ENCODE measurements at places on chromosomes 16 and 17.

DNA sequence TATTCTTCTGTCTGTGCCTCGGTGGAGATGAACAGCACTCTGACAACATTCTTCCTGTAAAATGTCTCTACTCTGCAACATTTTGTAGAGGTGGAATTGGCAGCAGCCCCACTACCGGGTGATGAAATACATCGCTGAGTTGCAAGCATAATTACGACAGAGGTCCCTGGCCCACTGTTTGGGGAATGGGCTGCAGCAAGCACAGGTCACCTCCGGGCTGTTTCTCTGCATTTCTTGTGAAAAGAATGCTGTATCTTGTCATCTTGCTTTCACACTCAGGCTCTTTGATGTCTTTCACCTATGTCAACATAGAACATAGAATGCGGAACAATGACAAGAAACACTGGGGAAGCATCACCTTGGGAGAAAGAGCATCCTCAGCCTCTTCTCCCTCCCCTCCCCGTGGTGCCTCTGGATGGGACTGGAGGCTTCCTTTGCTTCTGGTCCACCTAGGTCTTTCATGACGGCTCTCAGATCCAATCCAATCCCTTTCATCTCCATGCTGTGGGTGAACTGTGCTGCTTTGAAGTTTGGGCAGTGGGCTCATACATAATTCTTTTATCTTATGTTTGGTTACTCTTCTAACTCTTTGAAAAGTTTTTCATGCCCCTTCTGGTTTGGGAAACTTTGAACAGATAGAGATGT is 265.0 kb downstream of the PHKB start:
- no peak for DNase-seq

GRCh38 chr17:51668155-51668962 is 408.0 kb downstream of the UTP18 start:
- DNase-seq: no peak

- no peak for DNase-seq
Measured at GRCh38 chr17:33436321-33436720, 143.2 kb upstream of the ASIC2 start.

GRCh38 chr16:3810198-3810664 is 70.3 kb downstream of the CREBBP start:
- no peak for DNase-seq

GRCh38 chr16:61413021-61413420 is 623.2 kb downstream of the CDH8 start:
- DNase-seq: no peak

GRCh38 chr16:22862046-22862445 is 48.1 kb downstream of the HS3ST2 start:
- DNase-seq: no peak

DNA sequence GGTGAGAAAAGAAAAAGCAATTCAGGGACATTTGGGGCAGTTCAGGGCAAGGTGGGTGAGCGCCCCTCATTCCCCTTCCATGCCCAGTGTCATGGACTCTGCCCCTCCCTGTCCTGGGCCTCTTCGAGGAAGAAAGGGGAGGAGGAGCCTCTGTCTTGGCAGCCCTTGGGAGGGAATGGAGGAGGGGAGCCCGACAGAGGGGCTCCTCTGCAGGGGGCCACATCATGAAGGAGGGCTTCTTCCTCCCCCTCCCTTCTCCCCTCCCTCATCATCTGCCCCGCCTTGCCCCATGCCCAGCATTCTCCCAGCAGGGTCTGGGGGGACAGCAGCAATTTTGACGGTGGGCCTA is 33.2 kb upstream of the TAC4 start:
- DNase-seq: no peak

DNA sequence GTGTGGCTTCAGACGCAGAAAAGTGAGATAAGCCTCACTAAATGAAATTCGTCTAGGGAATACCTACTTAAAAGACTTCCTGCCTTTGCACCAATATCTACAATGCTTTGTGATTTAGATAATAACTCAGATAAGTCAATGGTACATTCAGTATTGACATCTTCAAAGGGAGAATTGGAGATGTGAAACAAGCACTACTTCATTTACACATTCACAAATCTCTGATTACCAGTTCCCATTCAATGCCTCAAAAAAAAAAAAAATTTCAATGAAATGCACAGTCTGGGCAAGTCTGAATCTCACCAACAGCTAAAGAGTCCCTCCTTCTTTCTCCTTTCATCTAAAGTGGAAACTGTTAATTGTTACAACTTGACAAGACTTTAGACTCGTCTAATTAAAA is 3.7 kb downstream of the PHF12 start:
- no peak for DNase-seq
